ENCODE measurements at places on chromosomes 1 and 21.

GRCh38 chr1:214425101-214425500 lies 126.3 kb downstream of the PTPN14 start:
- no peak for DNase-seq

DNA sequence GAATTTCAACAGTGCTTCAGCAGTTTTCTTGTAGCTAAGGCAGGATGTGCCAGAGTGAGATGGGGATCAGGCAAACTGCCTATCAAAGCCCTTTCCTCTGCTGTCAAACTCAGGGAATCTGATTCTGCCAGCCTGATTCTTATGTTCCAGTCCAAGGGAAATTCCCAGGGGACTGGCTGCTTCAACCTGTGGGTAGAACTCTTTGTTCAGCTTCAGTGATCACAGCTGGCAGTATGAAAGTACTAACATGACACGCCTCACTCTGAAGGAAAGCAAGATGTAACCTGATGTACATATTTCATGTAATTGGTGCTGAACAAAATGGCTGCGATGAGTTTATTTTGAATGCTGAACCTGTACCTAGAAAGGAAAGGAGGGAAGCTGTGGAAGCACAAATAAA lies 40.1 kb upstream of the SLC5A9 start:
- DNase-seq: no peak

DNA sequence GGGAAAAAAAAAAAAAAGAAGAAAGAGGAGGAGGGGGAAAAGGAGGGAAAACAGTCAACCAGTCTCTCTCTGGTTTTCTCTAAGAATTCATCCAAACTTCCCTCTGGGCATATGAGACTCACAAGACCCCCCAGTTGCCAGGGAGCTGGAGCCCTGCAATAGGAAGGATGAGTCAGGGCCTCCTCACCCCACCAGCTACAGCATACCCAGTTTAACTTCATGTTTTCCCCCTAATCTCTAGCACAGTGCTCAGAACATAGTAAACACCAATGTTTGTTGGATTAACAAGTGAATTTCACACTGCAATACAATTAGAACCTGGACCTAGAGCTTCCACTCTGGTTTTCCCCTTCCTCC lies 7.8 kb downstream of the F11R start:
- DNase-seq: no peak

GRCh38 chr1:22872981-22873664 lies 99.5 kb downstream of the LACTBL1 start:
- DNase-seq: no peak

DNA sequence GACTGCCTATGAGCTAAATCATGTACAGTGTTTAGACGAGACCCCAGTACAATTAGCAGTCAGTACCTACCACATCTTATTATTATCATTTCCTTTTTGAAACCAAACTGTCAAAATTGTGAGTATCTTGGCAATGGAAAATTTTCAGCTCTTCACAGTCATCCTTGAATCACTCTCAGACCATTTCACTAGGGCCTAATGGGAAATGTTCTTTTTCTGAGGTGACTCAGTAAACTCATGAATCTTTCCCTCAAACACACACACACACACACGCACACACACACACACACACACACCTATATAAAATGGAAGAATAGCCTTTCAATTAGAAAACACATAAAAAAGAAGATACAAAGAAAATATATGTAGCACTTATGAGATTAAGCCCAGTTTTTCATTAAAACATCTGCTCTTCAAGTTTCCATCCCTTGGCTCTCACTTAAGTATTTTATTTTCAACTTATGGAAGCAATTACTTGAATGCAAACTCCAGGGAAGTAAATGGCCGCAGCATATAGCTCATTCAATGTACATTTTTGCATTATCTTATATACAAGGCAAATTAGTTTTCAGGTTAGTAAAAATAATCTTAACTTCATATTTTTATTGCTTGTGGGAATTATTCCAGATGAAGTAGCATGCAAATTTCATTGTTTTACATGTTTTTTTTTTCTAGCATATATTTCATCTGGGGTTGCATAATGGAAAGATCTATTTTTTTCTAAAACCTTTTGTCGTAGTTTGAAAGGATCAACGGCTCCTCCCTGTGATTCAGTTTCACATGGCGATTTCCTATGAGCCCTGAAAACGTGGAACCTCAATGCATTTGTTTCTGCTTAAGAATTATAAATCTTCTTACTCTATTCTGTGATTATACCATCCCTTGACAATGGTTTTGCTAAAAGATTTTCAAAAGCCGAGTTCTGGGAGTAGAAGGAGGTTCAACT lies 46.3 kb upstream of the TMPRSS15 start:
- no peak for DNase-seq

DNA sequence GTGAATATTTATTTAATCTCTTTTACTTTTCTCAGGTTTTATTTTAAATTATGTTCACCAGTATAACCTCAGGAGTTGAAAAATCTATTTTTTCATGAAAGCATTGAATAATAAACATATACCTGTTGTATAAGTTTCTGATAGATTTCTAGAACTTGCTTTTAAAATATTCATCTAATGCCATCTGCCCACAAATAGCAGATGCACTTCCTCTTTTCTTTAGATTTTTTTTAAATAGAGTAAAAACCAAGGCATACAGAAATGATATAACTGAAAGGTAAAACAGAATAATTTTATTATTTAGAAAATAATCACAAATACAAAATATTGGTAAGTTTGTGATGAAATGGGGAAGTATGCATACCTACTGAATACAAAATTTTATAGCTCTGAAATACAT lies 130.7 kb upstream of the PRMT6 start:
- DNase-seq: no peak

GRCh38 chr1:29943034-29943433 lies 706.7 kb downstream of the PTPRU start:
- no peak for DNase-seq

GRCh38 chr1:15963363-15963967 lies 12.4 kb downstream of the ZBTB17 start:
- no peak for DNase-seq

DNA sequence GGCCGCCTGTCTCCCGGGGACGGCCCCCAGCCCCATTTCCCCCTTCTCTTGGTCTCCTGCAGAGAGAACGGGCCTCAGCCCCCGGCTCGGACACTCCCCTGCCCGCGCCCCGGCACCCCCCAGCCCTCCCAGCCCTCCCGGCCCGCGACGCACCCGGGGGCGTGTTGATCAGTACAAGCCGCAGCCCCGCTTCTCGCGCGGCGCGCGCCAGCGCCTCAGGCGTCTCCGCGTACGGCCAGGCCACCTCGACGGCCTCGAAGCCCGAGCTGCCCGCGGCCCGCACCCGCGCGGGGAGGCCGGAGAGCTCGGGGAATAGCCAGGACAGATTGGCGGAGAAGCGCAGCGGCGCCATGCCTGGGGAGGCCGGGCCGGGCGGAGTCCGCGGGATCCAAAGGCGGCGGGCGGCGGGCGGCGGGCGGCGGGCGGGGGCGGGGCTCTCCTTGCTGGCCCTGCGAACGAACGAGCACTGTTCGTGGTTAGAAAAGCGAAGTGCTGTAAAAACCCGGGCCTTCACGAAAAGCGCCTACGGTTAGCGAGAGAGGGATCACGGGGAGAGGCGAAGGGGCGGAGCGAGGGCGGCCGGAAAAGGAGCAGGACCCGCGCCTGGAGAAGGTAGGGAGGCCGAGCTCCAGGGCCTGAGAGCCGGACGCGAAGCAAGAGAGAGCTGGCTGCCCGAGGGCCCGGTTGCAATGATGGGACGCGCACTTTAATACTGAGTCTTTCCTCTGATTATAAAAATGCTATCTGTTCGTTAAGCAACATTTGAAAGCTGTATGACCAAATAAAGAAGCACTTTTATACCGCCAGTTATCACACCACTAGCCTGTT lies at the start of gene HYI:
HYI (minus strand) TSS at position 490 of the 828 bp plus-strand sequence; CDS start at position 352, 138 bp downstream.
- DNase-seq: no peak

All from CMK (cell line).